ENCODE measurements at places on chromosomes 2 and 18.

DNA sequence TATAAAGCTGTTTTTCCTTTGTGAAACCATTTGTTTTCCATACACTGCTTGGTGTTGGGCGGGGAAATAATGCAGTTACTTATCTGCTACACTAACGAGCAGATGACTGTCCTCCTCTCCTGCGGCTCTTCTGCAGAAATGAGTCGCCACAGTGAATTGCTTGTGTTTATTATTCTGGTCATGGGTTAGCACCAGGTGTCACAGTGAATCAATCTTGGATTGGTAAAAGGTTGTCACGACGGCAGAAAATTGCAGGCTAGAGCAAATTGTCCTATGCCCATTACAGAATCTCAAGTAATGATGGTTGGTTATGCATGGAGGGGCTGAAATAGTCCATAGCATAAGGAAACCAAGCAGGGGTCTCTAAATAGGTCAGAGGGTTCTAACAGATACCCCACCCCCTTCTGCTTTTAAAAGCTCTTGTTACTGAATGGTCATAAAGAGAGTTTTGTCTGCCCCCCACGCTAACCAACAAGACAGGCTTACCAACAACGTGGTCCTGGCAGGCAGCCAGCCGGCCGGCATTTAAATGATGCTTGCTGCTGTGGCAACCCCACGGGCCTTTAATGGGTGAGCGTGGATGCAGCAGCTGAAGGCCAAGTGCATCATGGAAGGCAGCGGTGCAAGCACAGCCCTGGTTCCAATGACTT is 29.5 kb downstream of the RAB31 start:
- DNase-seq: no peak

- peak; percentile 13 for DNase-seq
These were observed 50.8 kb downstream of the ATOH8 start for GRCh38 chr2:85804583-85804982.

- no peak for DNase-seq
These were observed 33.8 kb upstream of the TEX51 start for GRCh38 chr2:126864861-126865260.

- DNase-seq: no peak
These were observed 15.0 kb upstream of the REG1A start for GRCh38 chr2:79105259-79105658.

- DNase-seq: no peak
These were observed 265.1 kb downstream of the SOCS6 start for GRCh38 chr18:70553936-70554260.

GRCh38 chr2:44299635-44300034 is 24.4 kb downstream of the SLC3A1 start:
- DNase-seq: no peak

GRCh38 chr18:40987581-40987980 is 967.5 kb upstream of the PIK3C3 start:
- DNase-seq: no peak

- no peak for DNase-seq
These were observed 1.4 kb downstream of the PTGR3 start for GRCh38 chr18:75207310-75208154.

DNA sequence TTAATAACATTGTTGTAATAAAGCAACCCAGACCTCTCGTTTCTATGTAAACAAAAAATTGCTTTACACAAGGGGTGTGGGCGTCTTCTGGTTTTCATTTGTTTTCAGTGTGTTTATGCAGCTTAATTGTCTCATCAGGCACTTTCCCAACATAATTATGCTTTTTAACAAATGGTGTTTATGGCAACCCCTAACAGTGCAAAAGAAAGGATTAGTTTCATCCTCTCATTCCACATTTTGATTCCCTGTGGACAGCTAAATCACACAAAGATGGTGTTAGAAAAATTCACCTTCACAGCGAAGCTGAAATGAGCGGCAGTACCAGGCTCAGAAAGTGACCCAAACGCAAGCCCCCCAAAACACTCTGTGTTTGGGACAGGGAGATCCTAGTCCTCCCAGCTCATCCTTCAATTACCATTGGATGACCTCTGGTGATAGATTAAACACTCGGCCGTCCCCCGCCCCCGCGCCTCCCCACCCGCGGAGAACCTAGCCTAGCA is 724 bp downstream of the FTCDNL1 start:
- no peak for DNase-seq

GRCh38 chr18:24704946-24705630 is 244.7 kb downstream of the HRH4 start:
- DNase-seq: no peak

DNA sequence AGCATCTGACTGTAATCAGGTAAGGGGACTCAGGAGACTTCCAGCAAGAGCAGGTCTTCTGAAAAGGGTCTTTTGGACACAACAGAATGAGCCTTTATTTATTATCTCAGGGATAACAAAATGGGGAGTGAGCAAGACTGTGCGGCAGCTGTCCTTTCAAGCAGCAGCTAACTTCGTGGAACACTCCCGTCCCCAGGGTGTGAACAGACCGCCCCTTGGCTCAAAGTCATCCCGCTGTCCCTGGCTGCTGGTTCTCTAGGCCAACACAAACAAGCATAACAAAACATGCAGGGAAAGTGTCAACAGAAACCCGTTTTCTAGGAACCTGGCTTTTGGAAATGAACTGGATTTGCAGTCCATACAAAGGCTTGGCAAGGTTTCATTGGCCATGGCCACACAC is 787.9 kb upstream of the FANCL start:
- DNase-seq: no peak
